ENCODE measurements at places on chromosomes 5 and 9.

GRCh38 chr9:29211580-29212396, 1638.5 kb upstream of the C9orf72 start:
- peak; percentile 51 for DNase-seq

GRCh38 chr9:16347886-16348285, 522.6 kb downstream of the BNC2 start:
- no peak for DNase-seq

- DNase-seq: peak; percentile 93
Measured at GRCh38 chr9:114505187-114506081, at the start of gene WHRN. Gene WHRN (minus strand): TSS chr9:114505473. CDS start chr9:114504801, 672 bp downstream.

GRCh38 chr9:20988061-20988460, 43.4 kb downstream of the HACD4 start:
- DNase-seq: no peak

DNA sequence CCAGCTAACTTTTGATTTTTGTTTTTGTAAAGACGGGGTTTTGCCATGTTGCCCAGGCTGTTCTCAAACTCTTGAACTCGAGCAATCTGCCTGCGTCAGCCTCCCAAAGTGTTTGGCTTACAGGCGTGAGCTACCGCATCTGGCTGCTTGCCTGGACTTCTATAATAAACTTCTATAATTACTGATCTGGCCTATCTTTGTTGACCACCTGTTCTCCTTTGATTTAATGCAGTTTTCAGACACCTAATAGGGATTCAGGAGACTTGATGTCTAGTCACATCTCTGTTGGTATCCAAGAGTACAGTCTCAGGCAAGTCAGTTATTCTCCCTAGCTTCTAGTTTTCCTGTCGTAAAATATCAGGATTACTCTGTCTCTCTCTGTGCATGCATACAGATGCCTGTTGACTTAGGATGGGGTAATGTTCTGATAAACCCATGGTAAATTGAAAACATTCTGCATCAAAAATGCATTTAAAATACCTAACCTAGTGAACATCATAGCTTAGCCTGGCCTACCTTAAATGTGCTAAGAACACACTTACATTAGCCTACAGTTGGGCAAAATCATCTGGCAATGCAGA, 51.5 kb upstream of the NR3C1 start:
- no peak for DNase-seq

GRCh38 chr5:170534941-170535340, 31.1 kb downstream of the KCNIP1 start:
- no peak for DNase-seq

DNA sequence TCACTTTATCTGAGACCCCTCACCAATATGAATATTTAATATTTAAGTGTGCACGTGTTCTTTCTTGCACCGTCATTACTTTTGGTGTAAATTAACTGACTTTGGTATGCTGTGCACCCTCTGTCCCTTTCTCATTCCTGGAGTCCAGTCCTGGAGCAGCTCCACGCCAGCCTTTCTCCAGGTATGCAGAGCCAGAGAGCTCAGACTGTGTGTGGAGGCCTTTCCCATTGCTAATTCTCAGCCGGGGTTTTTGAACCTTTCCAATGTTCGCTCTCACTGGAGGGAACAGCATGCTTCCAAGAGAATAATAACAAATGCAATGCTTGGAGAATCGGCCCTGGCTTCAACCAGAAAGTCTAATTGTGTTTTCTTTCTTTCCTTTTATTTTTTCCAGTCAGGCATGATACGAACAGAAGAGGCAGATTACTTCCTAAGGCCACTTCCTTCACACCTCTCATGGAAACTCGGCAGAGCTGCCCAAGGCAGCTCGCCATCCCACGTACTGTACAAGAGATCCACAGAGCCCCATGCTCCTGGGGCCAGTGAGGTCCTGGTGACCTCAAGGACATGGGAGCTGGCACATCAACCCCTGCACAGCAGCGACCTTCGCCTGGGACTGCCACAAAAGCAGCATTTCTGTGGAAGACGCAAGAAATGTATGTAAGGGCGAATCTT, 41.7 kb downstream of the ADAMTS16 start:
- DNase-seq: no peak

DNA sequence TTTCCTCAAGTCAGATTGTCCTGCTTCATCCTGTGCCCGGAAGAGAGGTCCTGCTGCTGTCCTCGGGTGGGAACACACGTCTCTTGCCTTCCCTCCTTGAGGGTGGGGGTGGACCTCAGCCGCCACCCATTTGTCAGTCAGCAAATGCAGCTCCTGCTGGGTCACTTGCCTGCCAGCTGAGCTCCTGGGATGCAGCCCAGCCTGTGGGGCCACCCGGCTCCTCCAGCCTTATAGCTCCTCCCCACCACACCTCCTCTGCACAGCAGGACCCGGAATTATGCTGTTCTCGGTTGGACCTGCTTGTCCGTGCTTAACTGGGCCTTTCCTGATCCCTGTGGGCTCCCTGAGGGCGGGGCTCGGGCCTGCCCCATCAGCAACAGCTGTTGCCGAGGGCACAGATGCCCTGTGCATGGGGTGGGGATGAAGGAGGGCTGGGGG, 52.7 kb downstream of the RXRA start:
- DNase-seq: no peak

- no peak for DNase-seq
Measured at GRCh38 chr5:91069364-91069763, 313.8 kb downstream of the ARRDC3 start.

GRCh38 chr9:122551371-122551770, 1.5 kb upstream of the OR1N2 start:
- no peak for DNase-seq

GRCh38 chr5:136427426-136427825, 62.1 kb upstream of the TRPC7 start:
- DNase-seq: no peak

- DNase-seq: no peak
Measured at GRCh38 chr9:87034841-87035240, 87.5 kb upstream of the GAS1 start.

DNA sequence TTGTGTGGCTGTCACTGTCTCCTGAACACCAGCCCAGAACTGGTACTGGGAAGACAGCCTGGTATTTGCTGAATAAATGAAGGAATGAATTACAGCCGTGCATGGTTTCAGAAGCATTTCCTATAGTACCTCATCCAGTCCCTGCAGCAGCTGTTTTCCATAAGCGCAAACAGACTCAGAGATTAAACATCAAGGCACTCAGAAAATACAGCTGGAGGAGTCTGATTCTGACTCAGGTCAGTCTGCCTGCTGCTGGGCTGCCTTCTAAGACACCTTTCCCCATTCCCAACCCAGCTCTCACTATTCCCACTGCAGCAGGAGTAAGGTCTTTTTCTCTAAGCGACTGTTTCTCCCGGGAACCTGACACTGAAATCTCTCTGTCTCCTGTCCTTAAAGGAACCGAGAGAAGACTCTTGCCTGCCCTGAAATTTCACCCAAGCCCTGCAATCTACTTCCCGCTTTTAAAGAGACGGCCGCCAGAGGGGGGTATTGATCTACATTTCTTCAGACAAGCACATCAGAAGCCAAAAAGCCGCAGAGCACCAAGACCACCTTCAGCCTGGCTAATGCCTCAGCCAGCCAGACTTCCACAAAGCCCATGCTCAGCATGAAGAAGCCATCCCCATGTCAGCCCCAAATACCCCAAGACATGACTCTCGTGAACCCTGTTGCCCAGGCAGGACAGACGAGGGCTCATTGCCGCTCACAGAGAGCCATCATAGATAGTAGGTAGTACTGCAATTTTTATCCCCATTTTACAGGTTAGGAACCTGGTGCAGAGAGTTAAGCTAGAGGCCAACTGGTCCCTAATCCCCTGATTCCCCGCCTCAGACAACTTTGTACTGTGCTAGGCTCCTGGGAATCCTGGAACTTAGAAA, 5.4 kb upstream of the FOXI1 start:
- peak; percentile 78 for DNase-seq

DNA sequence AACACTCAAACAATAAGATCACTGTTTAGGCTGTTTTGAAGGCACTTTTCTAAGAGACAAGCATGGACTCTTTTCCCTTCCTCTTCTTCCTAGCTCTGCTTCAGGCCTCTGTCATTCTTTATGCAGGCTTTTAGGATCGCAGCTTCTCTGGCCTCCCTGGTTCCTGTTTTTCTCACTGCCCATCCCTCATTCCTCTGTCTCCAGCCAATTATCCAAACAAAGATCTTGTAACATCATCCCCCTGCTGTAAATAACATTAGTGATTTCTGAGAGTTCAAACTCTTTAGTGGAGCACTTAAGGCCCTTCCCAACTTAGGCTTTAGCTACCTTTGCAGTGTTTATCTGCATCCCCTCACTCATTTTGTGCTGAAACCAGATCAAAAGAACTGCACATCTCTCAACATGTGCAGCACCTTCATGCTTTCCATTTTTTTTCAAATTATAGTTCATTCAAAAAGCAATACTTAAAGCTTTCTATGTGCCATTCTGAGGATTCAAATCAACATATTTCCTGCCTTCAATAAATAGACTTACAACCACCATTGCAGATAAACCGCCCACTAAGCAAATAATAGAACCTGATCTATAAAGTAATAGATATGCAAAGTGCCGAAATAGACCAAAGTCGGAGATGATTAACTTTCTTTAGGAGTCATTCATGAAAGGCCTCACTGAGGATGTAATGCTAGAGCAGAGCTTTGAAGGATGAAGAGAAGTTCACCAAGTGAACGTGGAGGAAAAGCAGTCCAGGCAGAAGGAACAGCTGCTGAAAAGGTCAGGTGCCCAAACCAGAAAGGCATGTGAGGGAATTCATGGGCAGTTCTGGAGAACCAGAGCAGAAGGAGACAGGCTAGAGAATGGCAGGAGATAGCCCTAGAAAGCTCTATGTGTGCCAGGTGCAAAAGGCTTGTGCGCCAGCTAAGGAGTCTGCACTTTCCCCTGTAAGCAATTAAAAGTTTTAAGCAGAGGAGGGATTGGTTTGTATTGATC, 95.8 kb upstream of the ZNF366 start:
- DNase-seq: no peak

DNA sequence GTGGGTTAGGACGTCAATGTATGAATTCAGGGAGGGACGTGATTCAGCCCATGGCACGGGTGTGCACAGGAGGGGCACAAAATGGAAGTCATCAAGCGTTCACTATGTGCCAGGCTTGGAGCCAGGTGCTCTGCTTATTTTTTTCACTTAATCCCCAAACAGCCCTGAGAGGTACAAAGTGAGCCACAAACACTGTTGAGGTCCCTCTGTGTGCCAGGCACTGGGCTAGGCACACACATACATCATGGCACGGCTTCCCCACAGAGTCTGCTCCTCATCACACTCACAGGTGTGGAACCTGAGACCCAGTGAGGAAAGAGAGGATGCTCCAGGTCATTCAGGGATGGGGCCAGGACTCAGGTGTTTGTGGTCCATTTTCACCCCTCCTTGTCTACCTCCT, 68.1 kb downstream of the GALNT12 start:
- DNase-seq: no peak
